ENCODE measurements at places on chromosomes 16 and 17. TPM values are rescaled to one million over a fixed set of nuclear protein-coding genes. Genes with fewer than 3 reads are reported as not detected.

VMO1 gene
- polyA plus RNA-seq = 0.63 TPM

OR1F1 gene
- polyA plus RNA-seq = not detected

TBC1D3G gene
- not detected for polyA plus RNA-seq

C17orf75 gene
- polyA plus RNA-seq = 14.7 TPM

SCIMP gene
- polyA plus RNA-seq = 0.11 TPM

PPP1R27 gene
- polyA plus RNA-seq = not detected

DNASE1 gene
- 3.4 TPM for polyA plus RNA-seq

OSBPL7 gene
- 1.4 TPM for polyA plus RNA-seq

ITGAX gene
- not detected for polyA plus RNA-seq

C16orf78 gene
- not detected for polyA plus RNA-seq

OR2C1 gene
- polyA plus RNA-seq = 0.27 TPM

KRTAP4-6 gene
- polyA plus RNA-seq = not detected

ABCC1 gene
- 16.5 TPM for polyA plus RNA-seq

DOC2A gene
- polyA plus RNA-seq = not detected

GLTPD2 gene
- polyA plus RNA-seq = 0.61 TPM

EPX gene
- not detected for polyA plus RNA-seq
